ENCODE measurements at places on chromosomes 11 and 22.

DNA sequence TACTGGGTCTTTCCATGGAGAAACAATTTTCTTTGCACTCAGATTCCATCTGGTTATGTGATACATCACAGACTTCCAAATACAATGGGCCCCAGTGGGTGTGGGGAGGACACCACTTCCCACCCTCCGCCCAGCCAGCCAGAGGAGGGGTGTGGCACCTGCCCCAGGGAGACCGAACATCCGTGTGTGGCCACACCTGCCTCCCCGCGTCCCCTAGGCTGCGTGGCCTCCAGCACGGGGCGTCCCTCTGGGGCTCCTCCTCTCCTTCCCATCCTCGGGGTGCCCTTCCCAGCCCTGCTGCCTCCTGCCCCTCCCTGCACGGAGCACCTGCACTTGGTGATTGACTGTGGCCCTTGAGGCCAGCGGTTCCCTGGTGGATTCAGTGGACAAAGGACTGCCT lies 49.1 kb downstream of the CERK start:
- DNase-seq: no peak

- no peak for DNase-seq
Measured at GRCh38 chr11:28338371-28338770, 230.2 kb downstream of the METTL15 start.

GRCh38 chr11:85595285-85595884 lies 31.8 kb downstream of the DLG2 start:
- peak; percentile 31 for DNase-seq

DNA sequence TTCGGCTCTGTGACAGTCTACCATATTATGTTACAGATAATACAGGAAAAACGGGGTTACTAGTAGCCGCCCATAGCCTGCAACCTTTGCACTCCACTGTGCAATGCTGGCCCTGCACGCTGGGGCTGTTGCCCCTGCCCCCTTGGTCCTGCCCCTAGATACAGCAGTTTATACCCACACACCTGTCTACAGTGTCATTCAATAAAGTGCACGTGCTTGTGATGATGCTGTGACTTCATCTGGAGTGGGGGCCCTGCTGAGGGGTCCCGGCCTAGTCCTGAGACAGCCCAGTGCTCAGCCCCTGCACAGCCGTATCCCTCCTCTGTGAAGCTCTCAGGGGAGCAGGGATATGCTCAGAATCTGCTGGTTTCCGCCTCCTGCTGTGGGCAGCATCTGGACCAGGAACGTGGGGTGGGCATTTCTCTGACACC lies 1.2 kb downstream of the IFITM1 start:
- DNase-seq: no peak

DNA sequence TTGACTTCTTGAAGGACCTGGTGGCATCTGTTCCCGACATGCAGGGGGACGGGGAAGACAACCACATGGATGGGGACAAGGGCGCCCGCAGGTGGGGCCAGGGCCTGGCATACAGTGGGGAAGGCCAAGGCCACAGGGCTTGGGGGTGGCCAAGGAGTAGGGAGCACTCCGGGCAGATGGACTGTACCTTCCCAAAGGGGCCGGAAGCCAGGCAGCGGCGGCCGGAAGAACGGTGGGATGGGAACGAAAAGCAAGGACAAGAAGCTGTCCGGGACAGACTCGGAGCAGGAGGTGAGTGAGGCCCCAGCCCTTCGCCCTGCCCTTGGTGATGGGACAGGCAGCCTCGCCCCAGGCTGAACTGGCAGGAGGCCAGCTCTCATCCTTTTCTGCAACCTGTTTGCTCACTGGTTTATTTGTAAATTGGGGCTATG lies 1.2 kb downstream of the DRAP1 start:
- no peak for DNase-seq

GRCh38 chr11:130063451-130063850 lies 6.2 kb upstream of the APLP2 start:
- DNase-seq: no peak

DNA sequence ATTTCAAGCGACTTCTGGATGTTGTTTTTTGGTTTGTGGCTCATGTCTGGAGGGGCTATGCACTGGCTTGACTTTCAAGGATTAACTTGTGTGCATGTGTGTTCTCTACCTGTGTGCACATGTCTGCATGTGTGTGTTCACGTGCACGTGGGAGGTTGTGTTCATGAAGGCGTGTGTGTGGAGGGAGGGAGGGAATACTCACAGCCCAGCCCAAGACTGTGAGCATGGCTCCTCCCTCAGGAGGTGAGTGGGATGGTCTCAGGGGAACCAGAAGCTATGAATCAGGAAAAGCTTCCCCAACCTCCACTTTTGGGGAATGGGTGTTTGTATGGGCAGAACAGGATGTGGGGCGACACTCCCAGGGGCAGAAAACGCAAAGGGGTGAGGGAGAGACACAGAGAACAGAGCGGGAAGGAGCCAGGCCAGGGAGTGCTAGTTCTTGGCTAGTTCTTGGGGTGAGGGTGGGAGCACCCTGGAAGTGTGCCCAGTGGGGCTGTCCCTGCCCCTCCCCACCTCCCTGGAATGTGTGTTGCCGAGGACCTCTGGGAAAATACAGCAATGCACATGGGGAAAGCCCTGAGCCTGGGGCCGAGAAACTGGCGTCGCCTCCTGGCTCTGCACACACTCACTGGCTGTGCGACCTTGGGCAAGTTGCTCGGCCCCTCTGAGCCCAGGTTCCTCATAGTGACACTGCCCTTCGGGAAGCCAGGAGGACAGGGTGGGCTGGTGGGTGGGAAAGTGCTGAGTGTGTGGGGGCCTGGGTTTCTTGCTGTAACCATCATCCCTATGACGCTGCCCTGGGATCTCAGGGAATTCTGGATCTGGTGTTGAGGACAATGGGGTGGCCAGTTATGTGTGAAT lies 16.9 kb upstream of the ALX4 start:
- no peak for DNase-seq

GRCh38 chr11:3817181-3817800 lies 8.9 kb downstream of the PGAP2 start:
- DNase-seq: no peak

GRCh38 chr11:23166376-23166775 lies 306.1 kb upstream of the CCDC179 start:
- DNase-seq: no peak

DNA sequence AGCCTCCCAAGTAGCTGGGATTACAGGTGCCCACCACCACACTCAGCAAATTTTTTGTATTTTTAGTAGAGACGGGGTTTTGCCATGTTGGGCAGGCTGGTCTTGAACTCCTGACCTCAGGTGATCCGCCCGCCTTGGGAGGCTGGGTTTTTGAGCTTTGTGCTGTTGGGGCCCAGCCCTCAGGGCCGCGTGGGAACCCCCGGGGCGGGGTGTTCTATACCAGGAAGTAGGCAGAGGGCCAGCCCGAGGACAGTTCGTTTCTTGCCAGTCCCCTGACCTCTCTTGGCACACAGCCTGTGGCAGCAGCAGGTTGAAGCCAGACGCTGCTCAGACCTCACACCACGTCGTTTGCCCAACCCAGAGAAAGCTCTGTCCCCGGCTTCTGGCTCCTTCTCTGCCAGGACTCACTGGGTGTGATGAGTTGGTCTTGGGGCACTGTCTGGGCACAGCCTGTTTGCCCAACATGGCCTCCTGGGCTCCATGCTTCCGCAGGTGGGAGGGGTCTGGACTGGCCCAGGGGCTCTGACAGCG lies 24.9 kb upstream of the CHKA start:
- DNase-seq: no peak

GRCh38 chr11:121152764-121153163 lies 51.7 kb downstream of the TECTA start:
- no peak for DNase-seq

GRCh38 chr22:49323751-49324415 lies 503.8 kb downstream of the BRD1 start:
- DNase-seq: no peak

DNA sequence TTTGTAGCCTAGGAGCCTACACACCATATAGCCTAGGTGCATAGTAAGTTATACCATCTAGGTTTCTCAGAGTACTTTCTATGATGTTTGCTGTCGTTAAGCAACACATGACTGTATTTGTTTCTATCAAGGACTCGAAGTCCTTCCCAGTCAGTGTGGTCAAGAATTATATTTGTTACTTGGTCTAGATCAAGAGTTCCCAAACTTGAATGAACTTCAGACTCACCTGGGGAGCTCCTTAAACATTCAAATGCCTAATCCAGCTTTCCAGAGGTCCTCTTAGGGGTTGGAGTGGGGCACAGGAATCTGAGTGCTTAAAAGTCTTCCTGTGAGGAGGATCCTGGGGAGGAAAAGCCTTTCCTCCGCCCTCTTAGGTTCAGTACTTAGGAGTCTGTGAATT lies 41.5 kb upstream of the PAMR1 start:
- no peak for DNase-seq

DNA sequence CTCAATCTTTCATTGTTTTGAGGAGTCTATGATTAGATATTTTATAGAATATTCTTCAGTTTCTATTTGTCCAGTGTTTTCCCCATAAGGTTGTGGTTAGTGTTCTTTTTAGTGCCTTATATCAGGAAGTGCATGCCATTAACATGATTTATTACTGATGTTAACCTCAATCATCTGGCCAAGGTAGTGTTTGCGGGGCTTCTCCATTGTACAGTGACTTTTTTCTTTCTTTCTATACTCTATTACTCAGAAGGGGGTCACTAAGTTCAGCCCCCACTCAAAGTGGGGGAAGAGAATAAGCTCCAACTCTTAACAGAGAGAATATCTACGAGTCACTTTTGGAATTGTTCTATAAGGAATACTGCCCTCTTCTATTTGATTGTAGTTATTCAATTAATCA lies 415.8 kb downstream of the DYNC2H1 start:
- DNase-seq: no peak

- peak; percentile 58 for DNase-seq
Measured at GRCh38 chr22:30253205-30253852, 6.8 kb upstream of the LIF start.

Data from putamen (tissue), 1 donor.